ENCODE measurements at places on chromosomes 1 and 21. TPM values are rescaled to one million over a fixed set of nuclear protein-coding genes. Genes with fewer than 3 reads are reported as not detected.

The NBPF12 gene
- 15.0 TPM for total RNA-seq

The PKN2 gene
- 26.3 TPM for total RNA-seq

The ATP1A2 gene
- not detected for total RNA-seq

DNA sequence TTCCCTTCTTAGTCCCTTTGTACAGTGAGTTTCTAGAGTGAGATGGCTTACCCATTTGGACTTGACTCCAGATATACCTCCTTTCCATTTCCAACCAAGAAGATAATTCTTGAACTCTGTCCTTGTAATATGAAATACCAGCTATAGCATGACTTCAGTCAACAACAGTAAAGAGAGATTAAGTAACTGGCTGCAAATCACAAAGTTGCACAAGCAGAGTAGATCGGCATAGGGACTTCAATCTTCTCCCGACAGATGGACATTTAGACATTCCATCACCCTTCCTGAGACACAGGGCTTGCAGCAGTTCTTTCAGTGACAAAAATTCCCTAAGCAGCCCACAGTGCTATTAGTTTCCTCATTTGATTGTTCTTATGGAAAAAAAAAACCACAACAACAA, 44.6 kb downstream of the JAK1 start:
- no peak for DNase-seq

- no peak for DNase-seq
These were observed 49.5 kb downstream of the SSBP3 start for GRCh38 chr1:54356680-54357147.

GRCh38 chr1:151542710-151543129, 2.6 kb downstream of the TUFT1 start:
- DNase-seq: no peak

DNA sequence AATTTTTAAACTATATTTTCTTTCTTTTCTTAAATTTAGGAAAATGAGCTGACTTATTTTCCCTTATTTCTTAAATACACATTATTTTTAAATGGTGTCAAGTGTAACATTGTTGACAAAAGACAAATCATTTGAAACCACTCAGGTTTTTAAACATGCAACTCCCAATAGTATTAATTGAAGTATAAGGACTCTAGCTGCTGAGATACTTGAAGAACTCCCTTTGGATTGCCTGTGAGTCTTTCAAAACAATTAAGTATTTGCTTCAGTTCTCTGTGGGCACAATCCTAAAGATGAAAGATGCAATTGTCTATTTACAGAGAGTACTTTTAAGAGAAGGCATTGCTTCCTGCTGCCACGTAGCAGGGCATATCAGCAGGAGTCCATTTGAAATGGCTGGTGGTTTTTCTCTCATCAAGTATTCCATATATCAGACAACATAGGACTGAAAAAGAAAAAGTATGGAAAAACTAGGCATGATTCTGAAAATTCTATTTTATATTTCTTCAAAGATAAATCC, 373.4 kb downstream of the NEGR1 start:
- DNase-seq: no peak

DNA sequence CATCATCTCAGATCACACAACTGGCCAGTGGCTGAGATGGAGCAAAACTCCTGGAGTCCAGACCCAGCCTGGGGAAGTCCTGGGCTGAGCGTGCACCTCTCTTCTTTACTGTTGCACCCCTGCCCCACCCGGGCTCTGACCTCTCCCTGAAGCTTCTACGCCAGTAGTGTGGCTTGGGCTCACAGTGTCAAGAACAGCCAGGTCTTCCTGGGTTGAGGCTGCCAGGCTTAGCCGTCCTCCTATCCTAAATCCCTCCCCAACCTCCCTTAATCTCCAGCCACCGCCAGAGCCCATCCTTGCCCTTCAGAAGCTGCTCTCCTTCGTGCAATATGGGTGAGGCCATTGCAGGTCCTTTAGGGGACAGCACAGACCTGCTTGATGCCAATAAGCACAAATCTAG, 399.2 kb upstream of the VAMP3 start:
- no peak for DNase-seq

DNA sequence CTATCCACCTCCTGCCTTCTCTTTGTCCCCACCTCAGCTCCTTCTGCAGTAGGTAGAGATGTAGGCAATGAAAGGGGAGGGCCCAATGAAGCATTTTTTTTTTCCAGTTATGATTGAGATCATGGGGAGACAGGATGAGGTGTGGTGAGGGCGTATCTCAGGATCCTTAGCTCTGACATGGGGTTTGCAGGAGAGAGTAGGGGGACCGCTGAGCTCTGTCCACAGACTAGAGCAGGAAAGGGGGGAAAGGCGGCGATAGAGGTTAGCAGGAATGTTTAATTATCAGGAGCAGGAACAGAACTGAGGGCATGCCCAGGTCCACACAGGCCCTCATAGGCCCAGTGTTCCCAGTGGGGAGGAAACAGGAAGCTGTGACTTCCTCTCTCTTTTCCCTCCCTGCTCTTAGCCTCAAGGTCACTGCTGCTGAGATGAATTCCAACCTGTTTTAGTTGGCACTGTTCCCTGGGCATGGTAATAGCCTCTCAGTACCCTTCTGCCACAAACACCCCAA, 901 bp upstream of the RXFP4 start:
- no peak for DNase-seq

DNA sequence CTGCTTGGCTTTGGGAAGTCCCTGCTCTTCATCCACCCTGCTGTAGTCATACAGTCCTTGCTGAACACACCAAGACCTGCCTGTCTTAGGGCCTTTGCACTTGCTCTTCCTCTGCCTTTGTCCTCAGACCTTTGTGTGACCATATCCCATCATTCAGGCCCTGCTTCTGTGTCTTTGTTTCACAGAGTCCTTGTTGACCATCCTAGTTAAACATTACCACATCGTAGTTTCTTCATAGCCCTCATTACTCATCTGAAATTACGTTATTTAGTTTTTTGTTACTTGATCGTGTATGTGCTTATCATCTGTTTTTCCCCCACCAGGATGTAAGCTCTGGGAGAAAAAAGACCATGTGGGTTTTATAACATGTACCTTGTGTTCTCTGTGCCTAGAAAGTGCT, 18.3 kb upstream of the SPRR5 start:
- DNase-seq: no peak

DNA sequence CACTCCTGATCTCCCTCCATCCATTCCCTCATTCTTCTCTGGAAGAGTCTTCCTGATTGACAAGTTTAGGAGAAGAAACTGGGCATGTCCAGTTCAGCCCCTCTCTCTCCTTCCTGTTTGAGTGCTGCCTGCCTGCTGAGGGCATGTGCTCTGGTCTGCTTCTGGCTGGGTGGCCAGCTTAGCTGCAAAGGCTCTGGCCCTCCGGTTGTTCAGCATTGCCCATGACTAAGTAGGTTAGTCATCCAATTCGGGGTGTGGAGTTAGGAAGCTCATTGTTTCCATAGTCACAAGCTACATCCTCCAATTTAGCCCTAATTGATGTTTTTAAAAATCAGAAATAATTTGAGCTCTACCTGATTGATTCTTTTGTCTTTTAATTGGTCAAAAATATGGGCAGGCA, 25.6 kb upstream of the PLA2G2E start:
- no peak for DNase-seq

All from Karpas-422 (cell line).